NCI-H2171 (cell line): ENCODE measurements at places on chromosomes 7 and 10.
A peak's percentile ranks its signal among the peaks of the same experiment; 100 is the strongest.

GRCh38 chr7:101902680-101903514 is 85.5 kb downstream of the CUX1 start:
- no peak for DNase-seq

- DNase-seq, result no peak
Observed at GRCh38 chr7:83593921-83594475, 54.9 kb downstream of the SEMA3E start.

DNA sequence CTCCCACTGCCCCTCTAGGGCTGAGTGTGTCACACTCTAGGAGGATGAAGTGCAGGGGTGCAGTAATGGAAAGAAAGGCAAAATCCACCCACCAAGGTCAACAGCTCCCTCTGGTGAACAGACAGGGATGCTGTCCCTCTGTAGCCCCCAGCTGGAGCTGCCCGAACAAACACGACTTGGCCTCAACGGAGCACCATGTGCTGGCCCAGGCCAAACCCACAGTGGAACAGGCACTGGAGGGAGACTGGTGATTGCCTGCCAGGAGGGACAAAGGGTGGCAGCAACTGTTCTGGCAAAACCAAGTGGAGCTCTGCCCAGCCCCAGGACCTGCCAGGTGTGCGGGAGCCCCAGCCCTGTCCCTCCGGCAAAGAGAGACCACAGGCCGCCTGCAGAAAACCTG is 20.7 kb downstream of the PDIA4 start:
- DNase-seq, result no peak

- DNase-seq, result no peak
Observed at GRCh38 chr10:69045441-69046300, 42.2 kb upstream of the SRGN start.

DNA sequence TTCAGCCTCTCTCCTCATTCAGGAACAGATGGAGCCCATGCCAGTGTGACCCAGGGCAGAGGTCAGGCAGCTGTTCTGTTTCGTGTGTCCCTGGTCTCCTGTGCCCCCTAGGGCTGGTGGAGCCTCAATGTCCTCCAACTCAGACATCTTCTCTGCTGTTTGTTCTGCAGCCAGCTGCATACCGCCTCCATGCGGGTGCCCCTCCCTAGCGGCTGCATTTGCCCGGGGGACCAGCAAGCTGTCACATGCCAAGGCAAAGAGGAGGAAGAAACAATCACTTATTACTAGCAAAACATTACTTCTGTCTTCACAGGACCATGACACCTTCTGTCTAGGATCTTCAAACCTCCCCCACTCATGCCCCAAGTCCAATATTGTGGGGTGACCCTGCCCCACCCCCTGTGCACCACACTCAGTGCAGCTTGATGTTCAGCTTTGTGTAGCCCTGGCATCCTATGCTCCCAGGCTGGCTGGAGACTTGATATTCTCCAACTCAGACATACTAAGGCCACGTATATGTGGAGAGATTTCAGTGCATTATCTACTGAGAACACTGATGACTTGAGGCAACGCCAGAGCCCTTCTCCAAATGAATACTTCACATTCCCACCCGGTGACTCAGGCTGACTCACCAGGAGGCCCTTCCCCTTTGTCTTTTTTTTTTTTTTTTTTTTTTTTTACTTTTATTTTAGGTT is 188.9 kb downstream of the SKIDA1 start:
- peak; percentile 15 for DNase-seq

GRCh38 chr10:78407009-78407711 is 373.5 kb downstream of the RPS24 start:
- peak; percentile 75 for DNase-seq
